CD4-positive, alpha-beta T cell treated with Interleukin-10 for 1 hour (primary cell): ENCODE measurements at places on chromosomes 7 and 10.

- DNase-seq = no peak
Measured at GRCh38 chr7:38773430-38773829, 135.6 kb downstream of the VPS41 start.

GRCh38 chr7:124723012-124723411, 42.6 kb downstream of the GPR37 start:
- DNase-seq = no peak

DNA sequence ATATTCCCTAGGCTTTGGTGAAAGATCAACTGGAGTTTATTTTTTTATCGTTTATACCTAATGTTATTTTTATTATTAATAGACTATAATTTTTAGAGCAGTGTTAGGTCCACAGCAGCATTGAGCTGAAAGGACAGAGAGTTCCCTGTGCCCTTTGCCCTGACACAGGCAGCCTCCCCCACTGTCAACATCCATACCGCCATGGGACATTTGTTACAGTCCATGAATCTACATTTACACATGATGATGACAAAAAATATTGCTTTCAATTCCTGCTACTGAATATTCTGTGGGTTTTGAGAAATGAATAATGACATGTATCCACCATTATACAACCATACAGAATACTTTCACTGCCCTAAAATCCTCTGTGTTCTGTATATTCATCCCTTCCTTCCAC, 1297.5 kb upstream of the SORCS1 start:
- DNase-seq = no peak

- no peak for DNase-seq
Measured at GRCh38 chr7:55527307-55527706, 45.0 kb downstream of the VOPP1 start.

DNA sequence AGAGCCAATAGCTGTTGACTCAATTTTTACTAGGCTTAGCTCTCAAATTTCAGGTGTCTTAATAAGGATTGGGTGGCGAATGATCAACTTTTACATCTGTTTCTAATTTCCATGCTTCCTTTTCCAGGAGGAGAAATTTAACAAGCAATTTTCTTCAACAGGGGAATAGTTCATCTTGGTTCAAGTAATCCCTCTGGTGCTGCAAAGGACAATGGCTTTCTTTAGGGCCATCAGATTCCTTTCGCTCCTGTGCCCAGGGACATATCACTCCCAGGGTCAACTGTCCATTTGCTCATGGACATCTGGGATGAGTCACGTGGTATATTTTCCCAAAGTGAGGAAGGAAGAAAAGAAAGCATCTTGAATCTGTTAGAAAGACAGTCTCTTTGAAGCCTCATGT, 313.3 kb downstream of the FRMD4A start:
- DNase-seq = no peak

DNA sequence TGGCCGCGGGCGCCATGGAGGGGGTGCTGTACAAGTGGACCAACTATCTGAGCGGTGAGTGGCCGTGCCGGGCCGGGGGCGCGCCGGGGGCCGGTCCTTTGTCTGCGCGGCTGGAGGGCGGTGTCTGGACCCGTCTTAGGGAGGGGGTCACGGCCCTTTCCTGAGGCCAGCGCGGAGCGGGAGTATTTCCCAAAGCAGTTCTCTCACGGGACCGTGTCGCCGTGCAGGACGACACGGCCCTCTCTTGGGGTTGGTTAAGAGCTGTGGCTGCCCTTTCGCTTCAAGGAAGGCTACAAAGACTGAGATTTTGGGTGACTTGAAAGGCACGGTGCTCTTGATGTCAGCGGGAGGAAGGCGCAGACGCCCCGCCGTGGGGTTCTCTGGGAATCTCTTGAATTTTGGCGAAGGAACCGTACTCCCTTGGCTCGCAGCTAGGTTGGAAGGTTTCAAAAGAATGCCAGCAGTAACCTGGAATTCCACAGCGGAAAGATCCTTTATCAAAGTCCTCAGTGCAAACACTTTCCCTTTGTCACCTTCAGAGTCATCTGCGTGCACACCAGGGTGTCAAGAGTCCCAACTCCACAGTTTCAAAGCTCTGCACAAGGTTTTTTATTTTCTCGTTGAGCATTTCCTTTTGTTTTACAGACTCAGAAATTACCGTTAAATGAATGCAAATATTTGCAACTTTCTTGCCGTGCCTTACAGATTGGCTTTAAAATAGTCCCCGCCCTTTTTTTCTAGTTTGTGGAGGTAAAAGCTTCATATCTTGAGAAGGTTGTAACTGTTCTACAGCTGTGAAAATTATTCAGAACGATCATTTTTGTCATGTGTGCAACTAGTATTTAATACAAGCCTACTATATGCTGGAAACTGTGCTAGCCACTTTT, 780 bp downstream of the PLEKHA8 start:
- peak; percentile 40 for DNase-seq

GRCh38 chr10:116466715-116467422, 39.2 kb downstream of the PNLIPRP3 start:
- DNase-seq = no peak

DNA sequence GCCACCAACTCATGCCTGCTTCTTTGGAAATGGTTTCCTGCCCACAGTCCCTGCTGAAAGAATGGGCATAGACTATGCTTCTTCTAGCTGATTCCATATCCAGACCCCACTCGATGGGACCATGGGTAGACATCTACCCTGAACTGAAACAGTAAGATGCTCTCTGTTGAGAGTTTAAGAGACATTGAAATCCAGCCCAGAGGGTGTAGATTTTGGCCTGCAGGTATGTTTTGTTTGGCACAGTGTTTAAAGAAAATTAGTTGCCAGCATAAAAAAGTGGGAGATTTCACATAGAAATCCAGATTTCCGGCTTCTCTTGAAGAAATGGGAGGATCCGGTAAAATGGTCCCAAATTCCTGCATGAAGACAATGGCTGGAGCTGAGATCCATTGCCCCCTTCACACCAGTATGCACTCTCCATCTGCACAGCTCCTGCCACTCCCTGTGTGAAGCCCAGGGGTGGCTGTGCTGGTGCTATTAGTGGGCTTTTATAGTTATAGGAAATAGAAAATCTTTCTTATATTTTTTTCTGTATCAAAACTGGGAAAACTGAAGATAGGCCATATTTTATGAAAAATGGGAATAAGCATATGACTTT, 218.1 kb downstream of the PTEN start:
- DNase-seq = no peak

DNA sequence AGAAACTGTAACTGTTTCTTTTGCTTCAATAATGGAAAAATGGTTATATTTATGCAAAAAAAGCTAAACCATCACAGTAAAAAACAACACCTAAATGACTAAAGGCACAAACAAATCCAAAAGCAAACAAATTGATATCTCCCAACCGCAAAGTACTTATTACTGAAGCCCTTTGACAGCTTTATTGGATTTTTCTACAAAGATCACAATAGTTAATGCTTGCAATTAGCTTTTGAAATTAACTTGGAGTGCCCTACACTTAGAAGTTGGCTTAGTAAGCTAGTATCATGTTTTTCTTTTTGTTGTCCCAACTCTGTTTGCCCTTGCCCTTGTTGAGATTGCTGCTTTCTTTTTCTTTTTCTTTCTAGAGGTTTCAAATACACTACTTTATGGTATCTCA, 257.5 kb downstream of the INHBA start:
- no peak for DNase-seq

- no peak for DNase-seq
Measured at GRCh38 chr10:124324451-124324850, 94.3 kb downstream of the OAT start.

DNA sequence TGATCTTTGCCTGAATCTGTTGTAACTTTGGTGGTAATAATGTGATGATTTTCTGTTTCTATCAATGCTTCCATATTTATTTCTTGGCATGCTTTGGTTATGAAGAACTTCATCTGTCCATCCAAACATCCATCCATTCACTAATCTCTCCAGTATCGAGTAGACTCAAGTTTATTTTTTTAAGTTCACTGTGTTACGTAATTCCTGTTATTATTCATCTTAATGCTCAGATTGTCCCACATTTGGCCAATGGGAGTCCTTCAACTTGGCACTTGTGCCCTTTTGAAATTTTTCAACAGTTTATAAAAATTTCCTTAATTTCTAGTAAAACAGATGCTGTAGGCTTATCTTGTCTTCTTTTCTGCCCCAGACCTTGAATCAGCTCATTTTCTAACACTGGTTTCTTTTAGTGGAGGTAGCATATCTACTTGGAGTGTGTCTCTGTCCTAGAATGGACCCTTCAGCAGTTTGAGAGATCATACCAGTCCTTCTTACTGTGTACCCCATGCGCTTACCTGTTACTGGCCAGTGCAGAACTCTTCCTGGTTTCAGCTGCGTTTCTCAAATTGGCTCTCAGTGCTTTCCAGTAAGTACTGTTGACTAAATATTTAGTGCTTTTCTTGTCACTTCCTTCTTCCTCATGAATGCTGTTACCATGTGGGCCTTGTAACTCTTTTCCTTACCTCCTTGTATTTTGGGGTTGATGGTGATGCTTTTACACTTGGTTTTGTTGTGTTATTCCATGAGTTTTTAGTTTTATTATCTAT, 100.8 kb downstream of the MLLT10 start:
- DNase-seq = no peak

DNA sequence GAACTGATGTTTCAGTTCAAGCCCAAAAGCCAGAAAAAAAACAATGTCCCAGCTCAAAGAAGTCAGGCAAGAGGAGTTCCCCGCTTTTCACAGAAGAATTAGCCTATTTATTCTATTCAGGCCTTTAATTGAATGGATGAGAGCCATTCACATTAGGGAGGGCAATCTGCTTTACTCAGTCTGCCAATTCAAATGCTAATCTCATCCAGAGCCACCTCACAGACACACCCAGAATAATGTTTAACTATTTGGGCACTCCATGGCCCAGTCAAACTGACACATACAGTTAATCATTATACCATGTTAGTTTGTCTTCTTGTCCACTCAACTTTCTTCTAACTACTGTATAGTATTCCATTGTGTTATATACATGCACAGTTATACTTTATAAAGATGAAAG, 2.6 kb upstream of the NPSR1 start:
- DNase-seq = no peak

DNA sequence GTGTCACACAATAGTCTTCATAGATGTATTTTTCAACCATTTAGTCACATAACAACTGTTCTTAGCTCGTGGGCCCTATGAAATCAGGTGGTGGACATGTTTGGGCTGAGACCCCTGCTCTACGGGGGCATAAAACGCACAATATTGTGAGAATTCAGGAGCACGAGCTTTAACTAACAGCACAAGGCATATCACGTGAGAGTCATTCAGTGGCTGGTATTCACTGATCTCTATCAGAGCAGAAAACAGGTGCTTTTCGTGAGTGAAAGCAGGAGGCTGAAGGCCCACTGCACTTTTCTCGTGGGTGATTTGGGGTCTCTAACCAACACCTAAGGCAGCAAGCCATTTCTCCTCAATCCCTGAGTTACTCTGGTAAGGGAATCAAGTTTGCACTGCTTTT, 42.8 kb upstream of the GRB10 start:
- no peak for DNase-seq

- no peak for DNase-seq
Measured at GRCh38 chr10:7243139-7243538, 167.7 kb downstream of the SFMBT2 start.

DNA sequence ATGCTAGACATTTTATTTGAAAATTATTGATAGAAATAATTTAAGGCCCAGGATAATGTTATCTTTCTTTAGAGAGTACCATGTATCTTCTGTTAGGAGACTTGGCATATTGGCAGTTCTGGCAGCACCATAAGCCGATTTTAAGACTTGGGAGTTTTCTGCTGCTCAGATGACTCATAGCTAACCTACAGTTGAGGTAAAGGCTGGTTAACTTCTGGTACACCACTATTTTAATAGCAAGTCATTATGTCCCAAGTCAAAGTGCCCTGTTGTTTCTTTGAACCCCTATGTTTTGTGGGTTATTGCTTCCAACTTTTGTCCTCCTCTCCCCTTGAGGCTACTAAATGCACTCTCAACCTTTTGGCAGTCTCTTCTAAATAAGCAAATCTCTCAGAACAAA, 25.2 kb downstream of the ATRNL1 start:
- DNase-seq = no peak

- no peak for DNase-seq
Measured at GRCh38 chr7:123209786-123210185, 10.0 kb upstream of the SLC13A1 start.

DNA sequence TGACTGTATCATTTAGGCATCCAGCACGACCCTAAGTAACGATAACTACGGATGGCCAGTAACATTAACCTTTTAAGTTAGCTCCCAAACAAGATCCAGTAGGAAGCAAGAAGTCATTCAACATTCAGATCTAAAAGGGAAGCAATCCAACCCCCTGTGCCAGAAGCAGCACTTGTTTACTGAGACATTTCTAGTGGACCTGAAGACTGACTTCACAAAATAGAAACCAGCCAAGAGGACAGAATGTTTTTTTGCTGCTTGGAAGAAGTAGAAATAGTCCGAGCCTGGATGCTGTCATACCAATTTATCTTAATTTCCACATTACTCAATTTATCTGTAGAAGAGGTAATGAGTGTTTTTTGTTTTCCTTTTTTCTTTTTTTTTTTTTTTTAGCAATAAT, 88.0 kb upstream of the CTTNBP2 start:
- DNase-seq = no peak
